ENCODE measurements at places on chromosomes 13 and 19.

DNA sequence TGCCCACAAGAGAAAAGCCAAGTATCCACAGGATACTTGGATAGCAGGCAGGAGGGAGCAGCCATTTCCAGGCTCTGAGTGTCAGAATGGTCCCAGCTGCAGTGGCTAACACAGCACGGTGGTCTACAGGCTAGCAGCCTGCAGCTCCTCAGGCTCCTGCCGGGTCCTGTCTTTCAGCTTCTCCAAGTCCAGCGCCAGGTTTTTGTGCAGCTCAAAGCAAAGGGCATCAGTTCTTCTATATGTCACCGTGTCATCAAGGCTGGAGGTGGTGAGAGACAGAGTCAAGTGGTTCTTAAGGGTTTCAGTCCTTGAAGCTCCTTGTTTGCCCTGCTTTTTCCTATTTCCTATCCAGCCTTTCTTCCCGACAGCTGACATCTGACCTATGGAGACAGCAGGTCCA lies 188.6 kb downstream of the NUFIP1 start:
- DNase-seq, result no peak

- DNase-seq, result no peak
These were observed 117.0 kb upstream of the SOX21 start for GRCh38 chr13:94829185-94829836.

DNA sequence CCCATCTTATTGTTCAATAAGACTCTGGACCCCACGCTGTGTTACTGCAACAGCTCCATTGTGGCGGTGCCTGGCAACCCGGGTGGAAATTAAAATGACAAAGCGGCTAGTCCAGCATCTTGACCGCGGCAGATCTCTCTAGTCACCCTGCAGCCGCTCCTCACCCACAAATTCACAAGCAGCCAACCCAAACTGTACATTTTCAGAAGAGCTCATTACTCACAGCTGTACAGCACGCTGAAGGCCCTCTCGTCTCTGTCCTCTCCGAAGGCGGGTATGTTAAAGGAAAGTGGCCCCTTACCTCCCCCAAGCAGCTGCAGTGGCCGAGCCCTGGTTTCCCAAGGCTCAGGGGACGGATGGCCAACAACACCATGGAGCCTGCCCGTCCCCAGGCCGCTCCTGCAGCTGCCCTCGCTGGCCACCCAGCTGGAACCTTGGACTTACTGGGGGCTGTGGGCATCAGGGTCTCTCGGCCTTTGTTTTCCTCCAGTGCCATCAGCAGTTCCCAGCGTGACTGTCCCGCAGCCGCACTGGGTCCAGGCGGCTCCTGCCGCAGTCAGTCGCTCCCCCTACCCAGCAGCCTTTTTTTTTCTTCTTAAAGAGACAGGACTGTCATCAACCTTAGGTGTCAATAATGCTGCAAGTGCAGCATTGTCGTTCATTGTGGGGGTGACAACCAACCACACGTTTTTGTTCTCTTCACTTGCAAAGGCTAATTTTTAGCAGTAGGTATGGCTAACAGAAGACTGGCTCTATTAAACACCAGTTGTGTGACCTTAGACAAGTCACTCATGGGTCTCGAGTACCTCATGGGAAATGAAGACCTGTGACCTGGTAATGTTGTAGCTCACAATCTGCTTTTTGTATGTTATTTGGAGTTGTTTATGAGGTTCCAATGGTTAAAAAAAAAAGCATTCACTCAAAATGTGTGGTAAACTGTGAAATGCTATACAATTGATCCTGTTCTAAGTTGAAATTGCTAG lies at the start of gene SACS:
TSS of gene SACS (minus strand) at position 532 of the 983 bp plus-strand sequence. CDS start 22,463 bp downstream, outside the sequence.
- DNase-seq, result no peak

DNA sequence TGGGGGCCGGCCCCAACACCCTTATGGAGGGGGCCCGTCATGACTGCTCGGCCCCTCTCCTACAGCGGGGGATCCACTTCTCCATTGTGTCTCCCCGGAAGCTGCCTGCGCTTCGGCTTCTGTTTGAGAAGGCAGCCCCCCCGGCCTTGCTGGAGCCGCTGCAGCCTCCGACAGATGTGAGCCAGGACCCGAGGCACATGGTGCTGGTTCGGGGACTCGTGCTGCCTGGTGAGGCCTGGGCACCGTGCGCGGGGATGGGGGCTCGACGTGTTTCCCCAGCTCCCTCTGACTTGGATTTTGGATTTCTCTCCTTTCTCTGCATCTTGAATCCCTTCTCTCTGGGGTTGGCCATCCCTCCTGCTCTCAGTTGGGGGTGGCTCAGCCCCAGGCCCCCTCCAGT lies 11.6 kb downstream of the MED25 start:
- DNase-seq, result no peak

DNA sequence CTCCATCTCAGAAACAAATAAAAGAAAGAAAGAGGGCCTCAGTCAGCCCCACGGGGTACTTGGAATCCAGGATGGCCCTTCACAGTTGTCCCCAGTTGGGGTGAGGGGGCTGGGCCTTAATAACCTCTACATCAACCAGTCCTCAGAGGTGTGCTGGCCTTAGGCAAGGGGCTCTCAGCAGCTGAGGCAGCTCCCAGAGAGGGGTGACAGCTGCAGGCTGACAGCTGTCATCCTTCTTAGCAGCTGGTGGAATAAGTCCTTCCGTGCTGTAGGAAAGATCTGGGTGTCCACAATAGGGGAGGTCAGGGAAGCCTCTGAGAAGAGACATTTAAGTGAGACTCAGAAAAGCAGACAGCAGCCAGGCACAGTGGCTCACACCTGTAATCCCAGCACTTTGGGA lies 7.4 kb downstream of the BCAM start:
- no peak for DNase-seq

DNA sequence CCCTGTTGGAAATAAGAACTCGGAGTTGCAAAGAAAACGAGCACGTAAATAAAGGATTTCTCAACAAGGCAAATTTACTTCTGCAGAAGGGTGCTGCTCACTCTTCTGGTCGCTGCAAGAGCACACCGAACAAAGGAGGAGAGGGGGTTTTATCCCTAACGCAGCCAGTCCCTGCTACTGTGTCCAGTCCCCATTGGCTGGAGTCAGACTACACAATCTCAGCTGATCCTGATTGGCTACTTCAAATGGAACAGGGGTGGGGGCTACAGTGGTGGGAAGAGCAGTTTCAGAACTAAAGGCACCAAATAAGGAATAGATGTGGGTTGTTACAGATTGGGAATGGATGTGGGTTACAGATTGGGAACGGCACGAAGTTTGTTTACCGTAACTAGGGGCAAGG lies 63.9 kb upstream of the MCF2L start:
- DNase-seq, result no peak

GRCh38 chr19:8593931-8594330 lies 16.6 kb downstream of the ADAMTS10 start:
- DNase-seq, result no peak

GRCh38 chr13:99033814-99034213 lies 56.0 kb upstream of the DOCK9 start:
- no peak for DNase-seq

DNA sequence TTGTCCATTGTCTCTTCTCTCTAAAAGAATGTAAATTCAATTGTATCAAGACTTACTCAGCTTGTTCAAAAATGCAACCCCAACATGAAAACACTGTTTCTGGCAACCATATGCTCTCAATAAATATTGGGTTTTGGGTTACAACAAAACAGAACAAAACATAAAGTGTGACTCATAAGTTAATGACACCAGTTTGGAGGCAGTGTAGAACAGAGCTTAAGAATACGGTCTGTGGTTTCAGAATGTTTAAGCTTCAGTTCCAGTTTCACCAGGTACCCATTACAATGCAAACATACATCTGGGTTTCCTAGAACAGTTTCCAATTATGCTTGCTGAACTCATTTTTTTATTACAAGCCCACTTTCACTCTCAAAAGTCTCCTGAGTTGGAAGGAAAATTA lies 285.8 kb upstream of the PCDH9 start:
- no peak for DNase-seq

- no peak for DNase-seq
These were observed 205.0 kb upstream of the RFC3 start for GRCh38 chr13:33612641-33613638.

DNA sequence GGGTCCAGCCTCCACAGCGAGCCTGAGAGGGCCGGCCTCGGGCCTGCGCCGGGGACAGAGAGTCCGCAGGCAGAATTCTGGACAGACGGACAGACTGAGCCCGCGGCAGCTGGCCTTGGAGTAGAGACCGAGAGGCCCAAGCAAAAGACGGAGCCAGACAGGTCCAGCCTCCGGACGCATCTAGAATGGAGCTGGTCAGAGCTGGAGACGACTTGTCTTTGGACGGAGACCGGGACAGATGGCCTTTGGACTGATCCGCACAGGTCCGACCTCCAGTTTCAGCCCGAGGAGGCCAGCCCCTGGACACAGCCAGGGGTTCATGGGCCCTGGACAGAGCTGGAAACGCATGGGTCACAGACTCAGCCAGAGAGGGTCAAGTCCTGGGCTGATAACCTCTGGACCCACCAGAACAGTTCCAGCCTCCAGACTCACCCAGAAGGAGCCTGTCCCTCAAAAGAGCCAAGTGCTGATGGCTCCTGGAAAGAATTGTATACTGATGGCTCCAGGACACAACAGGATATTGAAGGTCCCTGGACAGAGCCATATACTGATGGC lies 490 bp downstream of the ITPKC start:
- no peak for DNase-seq

GRCh38 chr13:100680131-100680530 lies 5.5 kb upstream of the TMTC4 start:
- no peak for DNase-seq

DNA sequence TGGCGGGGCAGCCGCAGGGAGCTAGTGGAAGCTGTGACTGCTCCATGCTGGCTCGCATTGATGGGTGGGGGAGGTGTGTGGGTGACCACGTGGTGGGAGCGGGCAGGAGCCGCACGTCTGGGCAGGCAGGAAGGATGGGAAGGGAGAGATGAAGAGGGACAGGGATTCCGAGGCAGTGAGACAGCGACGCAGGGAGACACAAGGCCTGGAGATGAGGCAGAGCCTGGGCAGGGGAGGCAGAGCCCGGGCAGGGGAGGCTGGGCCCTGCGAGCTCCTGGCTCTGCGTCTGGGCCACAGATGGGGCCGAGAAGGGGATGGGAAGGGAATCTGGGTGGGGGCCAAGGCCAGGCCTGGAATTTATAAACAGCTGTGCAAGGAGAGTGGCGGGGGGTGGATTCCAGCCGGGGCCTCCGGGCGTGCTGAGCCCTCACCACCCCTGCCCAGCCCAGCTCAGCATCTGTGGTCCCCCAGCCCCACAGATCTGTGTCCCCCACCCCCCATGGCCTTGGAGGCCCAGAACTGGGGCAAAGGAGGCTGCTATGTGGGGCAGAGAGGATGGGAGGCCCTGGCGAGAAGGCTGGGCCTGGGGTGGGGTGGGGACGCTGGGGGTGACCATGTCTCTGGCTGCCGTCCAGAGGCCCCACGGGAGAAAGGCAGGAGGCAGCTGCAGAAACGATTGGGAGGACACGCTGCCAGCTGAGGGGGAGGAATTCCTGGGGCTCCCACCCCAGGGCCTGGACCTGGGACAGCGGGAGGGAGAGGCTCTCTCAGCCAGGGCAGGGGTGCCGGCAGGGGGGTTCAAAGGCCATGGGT lies 6.0 kb downstream of the EHD2 start:
- peak; percentile 95 for DNase-seq

- DNase-seq, result no peak
These were observed 465.1 kb upstream of the ZNF507 start for GRCh38 chr19:31880283-31880682.

- DNase-seq, result no peak
These were observed 334.0 kb downstream of the TBC1D4 start for GRCh38 chr13:75147946-75148345.
